ENCODE measurements at places on chromosomes 6 and 20. TPM values are rescaled to one million over a fixed set of nuclear protein-coding genes. Genes with fewer than 3 reads are reported as not detected.
A peak's percentile ranks its signal among the peaks of the same experiment; 100 is the strongest.

Gene SMLR1
- not detected for total RNA-seq

Gene LST1
- 3.2 TPM for total RNA-seq

- no peak overlapping the region for H3K4me3 ChIP-seq
- no peak for DNase-seq
- H3K27me3 ChIP-seq, result no peaks in the 10 kb centered on the region
- no peaks in the 10 kb centered on the region for H3K36me3 ChIP-seq
- no peak overlapping the region for H3K27ac ChIP-seq
These were observed 5.1 kb downstream of the UBE2V1 start for GRCh38 chr20:50107796-50108331.

Gene RCAN2
- total RNA-seq, result 6.4 TPM

Gene ASCC3
- 92.4 TPM for total RNA-seq

GRCh38 chr6:38703949-38704590 lies 1.1 kb upstream of the GLO1 start:
- no peak overlapping the region for H3K4me3 ChIP-seq
- no peaks in the 10 kb centered on the region for H3K4me1 ChIP-seq
- H3K27ac ChIP-seq, result no peak overlapping the region
- H3K36me3 ChIP-seq, result no peaks in the 10 kb centered on the region
- no peaks in the 10 kb centered on the region for H3K27me3 ChIP-seq

DNA sequence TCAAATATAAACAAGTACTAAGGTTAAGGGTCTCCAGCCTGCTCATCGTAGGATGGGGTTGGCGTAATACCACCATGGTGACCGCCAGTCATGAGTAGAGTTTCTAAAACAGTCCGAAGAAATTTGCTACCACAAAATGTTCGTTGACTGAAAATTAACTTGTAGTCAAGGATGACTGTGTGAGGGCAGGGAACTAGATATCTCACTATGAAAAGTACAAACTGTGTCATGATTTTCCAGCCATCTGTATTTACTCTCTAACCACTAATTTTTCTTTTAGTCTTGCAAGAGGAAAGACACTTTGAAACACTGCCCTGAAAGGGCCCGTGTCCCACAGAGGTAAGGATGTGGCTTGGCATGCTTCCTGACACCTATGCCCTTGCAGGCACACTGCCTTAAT lies 99.7 kb downstream of the IRF4 start:
- no peak overlapping the region for H3K27ac ChIP-seq
- no peaks in the 10 kb centered on the region for H3K27me3 ChIP-seq
- no peaks in the 10 kb centered on the region for H3K4me1 ChIP-seq
- no peak overlapping the region for H3K4me3 ChIP-seq
- H3K36me3 ChIP-seq, result no peaks in the 10 kb centered on the region

DNA sequence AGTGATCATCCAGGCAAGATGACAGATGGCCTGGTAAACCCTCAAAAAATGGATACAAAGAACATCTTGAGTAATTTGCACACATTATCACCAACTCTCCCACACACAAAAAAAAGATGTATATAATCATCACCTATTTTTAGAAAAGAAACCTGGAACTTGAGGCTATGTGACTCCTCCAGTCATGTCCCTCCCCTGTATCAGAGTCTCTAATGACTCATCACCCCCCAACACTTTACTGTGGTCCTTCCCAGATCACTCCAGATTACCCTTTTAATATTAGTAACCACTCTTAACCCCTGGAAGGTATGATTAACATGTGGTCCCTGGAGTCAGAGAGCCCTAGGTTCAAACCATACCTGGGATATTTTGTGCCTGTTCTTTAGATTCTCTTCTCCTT lies 144.8 kb downstream of the ZNF217 start:
- H3K4me3 ChIP-seq, result no peak overlapping the region
- H3K36me3 ChIP-seq, result no peaks in the 10 kb centered on the region
- H3K4me1 ChIP-seq, result no peaks in the 10 kb centered on the region
- H3K27ac ChIP-seq, result no peak overlapping the region
- no peaks in the 10 kb centered on the region for H3K27me3 ChIP-seq
- DNase-seq, result no peak

Gene MDN1
- total RNA-seq, result 46.5 TPM

Gene RPL10A
- total RNA-seq, result 4,161 TPM

- DNase-seq, result no peak
- no peak overlapping the region for H3K27ac ChIP-seq
- H3K36me3 ChIP-seq, result no peaks in the 10 kb centered on the region
- no peaks in the 10 kb centered on the region for H3K4me1 ChIP-seq
These were observed 408.2 kb upstream of the FKBP1C start for GRCh38 chr6:62803094-62803493.

- H3K4me3 ChIP-seq, result no peak overlapping the region
- peak; percentile 51 for DNase-seq
- no peaks in the 10 kb centered on the region for H3K27me3 ChIP-seq
- H3K36me3 ChIP-seq, result no peaks in the 10 kb centered on the region
- peak overlapping the region; percentile 40 for H3K27ac ChIP-seq
- peaks cover 4% of the 10 kb centered on the region for H3K4me1 ChIP-seq
These were observed 9.4 kb upstream of the GATA5 start for GRCh38 chr20:62485062-62485700.

- no peak overlapping the region for H3K27ac ChIP-seq
- H3K27me3 ChIP-seq, result no peaks in the 10 kb centered on the region
- no peaks in the 10 kb centered on the region for H3K36me3 ChIP-seq
- H3K4me3 ChIP-seq, result no peak overlapping the region
- no peak for DNase-seq
These were observed 150.7 kb downstream of the RIMS1 start for GRCh38 chr6:72037006-72037405.

- H3K4me3 ChIP-seq, result no peak overlapping the region
- no peaks in the 10 kb centered on the region for H3K4me1 ChIP-seq
- no peak for DNase-seq
- no peak overlapping the region for H3K27ac ChIP-seq
- no peaks in the 10 kb centered on the region for H3K27me3 ChIP-seq
These were observed 154.8 kb downstream of the PTPRK start for GRCh38 chr6:128365520-128366160.

GRCh38 chr6:1110941-1111349 lies 201.0 kb upstream of the FOXQ1 start:
- no peak overlapping the region for H3K27ac ChIP-seq
- H3K4me3 ChIP-seq, result no peak overlapping the region
- H3K4me1 ChIP-seq, result no peaks in the 10 kb centered on the region

Gene CPNE5
- total RNA-seq, result 11.5 TPM

DNA sequence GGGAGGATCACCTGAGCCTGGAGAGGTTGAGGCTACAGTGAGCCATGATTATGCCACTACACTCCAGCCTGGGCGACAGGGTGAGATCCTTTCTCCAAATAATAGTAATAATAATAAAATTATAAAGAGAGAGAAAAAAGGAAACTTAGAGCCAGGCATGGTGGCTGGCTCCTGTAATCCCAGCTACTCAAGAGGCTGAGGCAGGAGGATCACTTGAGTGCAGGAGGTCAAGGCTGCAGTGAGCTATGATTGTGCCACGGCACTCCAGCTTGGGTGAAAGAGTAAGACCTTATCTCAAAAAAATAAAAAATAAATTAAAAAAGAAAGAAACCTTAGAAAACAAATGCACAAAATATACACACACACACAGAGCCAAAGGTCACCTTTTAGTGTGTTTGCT lies 5.2 kb upstream of the SAMHD1 start:
- DNase-seq, result no peak
- no peaks in the 10 kb centered on the region for H3K27me3 ChIP-seq
- H3K36me3 ChIP-seq, result no peaks in the 10 kb centered on the region
- H3K27ac ChIP-seq, result no peak overlapping the region
- no peaks in the 10 kb centered on the region for H3K4me1 ChIP-seq
- H3K4me3 ChIP-seq, result no peak overlapping the region

DNA sequence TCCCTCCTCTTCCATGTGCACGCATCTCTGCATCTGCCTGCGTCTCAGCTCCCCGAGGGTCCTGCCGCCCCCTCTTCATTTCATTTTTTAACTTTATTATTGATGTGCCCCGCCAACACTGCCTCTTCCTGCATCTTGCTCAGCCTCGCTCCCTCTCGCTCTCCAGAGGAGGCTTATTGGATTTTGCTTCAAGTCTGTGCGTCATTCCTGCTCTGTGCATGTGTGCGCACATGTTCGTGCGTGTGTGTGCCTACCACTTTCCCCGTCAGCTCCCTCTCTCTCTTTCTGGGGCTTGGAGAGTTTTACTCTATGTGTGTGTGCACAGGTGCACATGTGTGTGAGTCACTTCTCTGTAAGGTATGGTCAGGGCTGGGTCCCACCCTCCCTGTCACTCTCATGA lies 71.8 kb upstream of the NNAT start:
- no peak for DNase-seq
- H3K36me3 ChIP-seq, result no peaks in the 10 kb centered on the region
- no peak overlapping the region for H3K4me3 ChIP-seq
- H3K27ac ChIP-seq, result no peak overlapping the region
- no peaks in the 10 kb centered on the region for H3K27me3 ChIP-seq

GRCh38 chr6:81748994-81749393 lies 3.5 kb downstream of the TENT5A start:
- peak overlapping the region; percentile 12 for H3K27ac ChIP-seq
- peak overlapping the region; percentile 85 for H3K4me3 ChIP-seq
- no peaks in the 10 kb centered on the region for H3K27me3 ChIP-seq
- no peaks in the 10 kb centered on the region for H3K4me1 ChIP-seq
- no peak for DNase-seq
- H3K36me3 ChIP-seq, result no peaks in the 10 kb centered on the region

DNA sequence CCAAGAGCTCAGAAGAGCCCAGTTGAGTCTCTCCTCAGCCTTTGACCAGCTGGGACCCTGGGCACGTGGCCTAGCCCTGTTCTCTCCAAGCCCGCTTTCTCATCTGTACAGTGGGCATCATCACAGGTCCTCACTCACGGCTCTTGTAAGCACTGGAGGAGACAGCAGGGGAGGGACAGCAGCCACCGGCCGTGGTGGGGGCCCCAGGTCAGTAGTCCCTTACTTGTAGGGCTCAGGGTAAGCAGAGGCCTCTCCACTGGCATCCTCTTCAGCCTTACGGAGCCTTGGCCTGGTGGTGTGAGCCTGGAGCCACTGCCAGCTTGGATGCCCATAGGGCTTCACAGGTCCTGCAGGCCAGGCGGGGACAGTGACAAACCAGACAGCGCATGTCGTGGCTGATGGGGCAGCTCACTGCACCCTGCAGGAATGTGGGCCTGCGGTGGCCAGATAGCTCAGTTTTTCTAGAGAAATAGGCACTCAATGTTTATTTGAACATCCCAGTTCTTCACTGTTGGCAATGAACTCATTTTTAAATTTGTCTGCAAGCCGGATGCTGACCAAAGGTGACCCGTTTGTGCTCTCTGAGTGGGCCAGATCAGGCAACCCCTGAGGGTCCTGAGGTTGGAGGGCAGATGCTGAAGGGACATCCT lies 65.1 kb downstream of the ADNP start:
- no peak overlapping the region for H3K27ac ChIP-seq
- no peaks in the 10 kb centered on the region for H3K27me3 ChIP-seq
- no peak for DNase-seq
- no peak overlapping the region for H3K4me3 ChIP-seq

DNA sequence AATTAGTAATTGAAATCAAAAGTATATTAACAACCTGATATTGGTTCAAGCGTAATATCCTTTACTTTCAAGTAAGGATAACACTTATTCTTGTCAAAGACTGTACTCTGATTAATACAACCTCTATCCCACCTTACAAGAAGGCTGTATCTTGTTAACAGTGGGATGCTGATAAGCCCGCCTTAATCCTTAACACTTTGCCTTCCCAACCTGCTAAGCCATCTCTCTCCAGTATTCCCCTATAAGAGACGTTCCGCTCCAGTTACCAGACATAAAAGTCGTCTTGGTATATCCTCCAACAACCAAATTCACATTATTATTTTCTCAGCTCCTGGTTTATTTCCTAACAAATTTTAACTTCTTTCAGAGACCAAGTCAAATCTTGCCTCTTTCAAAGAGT lies 2.0 kb downstream of the BTBD9 start:
- H3K4me1 ChIP-seq, result no peaks in the 10 kb centered on the region
- H3K36me3 ChIP-seq, result no peaks in the 10 kb centered on the region
- H3K27ac ChIP-seq, result no peak overlapping the region
- H3K4me3 ChIP-seq, result no peak overlapping the region
- DNase-seq, result no peak

- H3K4me3 ChIP-seq, result no peak overlapping the region
- H3K4me1 ChIP-seq, result no peaks in the 10 kb centered on the region
- DNase-seq, result no peak
- H3K27ac ChIP-seq, result no peak overlapping the region
These were observed 67.9 kb downstream of the ANKRD60 start for GRCh38 chr20:58160451-58161061.

DNA sequence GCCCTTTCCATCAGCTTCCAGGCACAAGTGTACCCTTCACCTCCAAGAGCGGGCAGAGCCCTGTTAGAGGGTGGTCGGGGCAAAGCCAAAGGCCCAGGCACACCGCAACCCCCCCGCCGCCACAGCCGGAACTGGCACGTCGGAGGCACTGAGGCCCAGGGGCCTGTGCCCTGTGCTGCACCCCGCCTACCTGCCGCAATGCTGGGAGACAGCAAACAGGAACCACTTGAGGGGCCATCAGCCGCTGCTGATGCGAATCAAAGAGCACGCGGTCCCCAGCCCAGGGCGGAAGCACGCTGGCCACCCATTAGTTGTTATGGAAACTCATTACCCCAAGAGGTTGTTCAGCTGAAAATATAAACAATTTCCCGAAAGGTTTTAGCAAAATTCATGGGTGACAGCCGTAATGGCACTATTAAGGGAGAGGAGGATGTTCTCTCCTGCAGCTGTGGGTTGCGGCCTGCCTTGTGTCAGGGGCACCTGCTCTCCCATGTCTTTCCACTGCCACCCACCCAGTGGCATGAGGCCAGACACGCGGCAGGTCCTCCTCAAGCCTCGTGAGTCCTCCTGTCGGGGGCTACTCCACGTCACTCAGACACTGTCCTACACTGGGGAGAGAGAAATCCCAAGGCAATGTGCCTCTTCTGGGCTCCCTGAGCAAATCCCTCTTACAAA lies 65.3 kb downstream of the EDN3 start:
- H3K36me3 ChIP-seq, result no peaks in the 10 kb centered on the region
- no peaks in the 10 kb centered on the region for H3K27me3 ChIP-seq
- no peak overlapping the region for H3K4me3 ChIP-seq
- H3K4me1 ChIP-seq, result no peaks in the 10 kb centered on the region
- no peak overlapping the region for H3K27ac ChIP-seq
- no peak for DNase-seq

- no peaks in the 10 kb centered on the region for H3K27me3 ChIP-seq
- H3K27ac ChIP-seq, result no peak overlapping the region
- no peaks in the 10 kb centered on the region for H3K36me3 ChIP-seq
- no peak for DNase-seq
These were observed 67.8 kb downstream of the TIAM2 start for GRCh38 chr6:155062866-155063341.

DNA sequence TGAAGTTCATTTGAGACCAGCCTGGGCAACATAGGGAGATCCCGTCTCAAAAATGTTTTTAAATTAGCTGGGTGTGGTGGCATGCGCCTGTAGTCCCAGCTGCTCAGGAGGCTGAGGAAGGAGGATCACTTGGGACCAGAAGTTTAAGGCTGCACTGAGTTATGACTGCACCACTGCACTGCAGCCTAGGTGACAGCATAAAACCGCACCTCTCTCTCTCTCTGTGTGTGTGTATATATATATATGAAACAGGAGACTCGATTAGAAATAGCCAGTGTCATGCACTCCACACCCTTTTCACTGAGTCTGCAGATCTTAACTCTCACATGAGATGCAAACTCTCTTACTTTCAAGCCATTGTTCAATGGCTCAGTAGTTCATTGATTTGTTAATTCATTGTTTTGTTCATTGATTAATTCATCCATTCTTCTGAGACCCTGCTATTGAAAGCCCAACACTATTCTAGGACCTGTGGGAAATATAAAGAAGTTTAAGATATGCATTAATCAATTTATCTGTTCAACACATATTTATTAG lies 52.4 kb upstream of the MRPS10 start:
- H3K27ac ChIP-seq, result no peak overlapping the region
- DNase-seq, result no peak
- no peaks in the 10 kb centered on the region for H3K27me3 ChIP-seq
- H3K36me3 ChIP-seq, result no peaks in the 10 kb centered on the region
- H3K4me1 ChIP-seq, result no peaks in the 10 kb centered on the region
- no peak overlapping the region for H3K4me3 ChIP-seq

All from uterus (tissue), 4 donors.